ENCODE measurements at places on chromosomes 4 and X. TPM values are rescaled to one million over a fixed set of nuclear protein-coding genes. Genes with fewer than 3 reads are reported as not detected.

DNA sequence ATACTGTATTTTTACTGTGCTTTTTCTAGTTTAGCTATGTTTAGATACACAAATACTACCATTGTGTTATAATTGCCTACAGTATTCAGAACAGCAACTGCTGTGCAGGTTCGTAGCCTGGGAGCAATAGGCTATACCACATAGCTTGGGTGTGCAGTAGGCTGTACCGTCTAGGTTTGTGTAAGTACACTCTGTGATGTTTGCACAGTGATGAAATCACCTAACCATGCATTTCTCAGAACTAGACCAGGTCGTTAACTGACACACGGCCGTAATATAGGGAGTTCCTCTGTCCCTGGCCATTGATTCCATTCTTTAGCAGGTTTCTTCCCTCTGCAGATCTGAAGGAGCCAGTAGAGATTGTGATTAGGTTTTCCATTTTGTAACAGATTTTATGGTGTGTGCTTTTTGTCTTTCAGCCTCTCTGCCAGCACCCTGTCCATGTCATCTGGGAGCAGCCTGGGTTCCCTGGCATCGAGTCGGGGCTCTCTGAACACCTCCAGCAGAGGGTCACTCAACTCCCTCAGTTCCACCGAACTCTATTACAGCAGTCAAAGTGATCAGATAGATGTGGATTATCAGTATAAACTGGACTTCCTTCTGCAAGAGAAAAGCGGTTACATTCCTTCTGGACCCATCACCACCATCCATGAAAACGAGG, 59.5 kb downstream of the CLDN22 start:
- DNase-seq, result no peak

DNA sequence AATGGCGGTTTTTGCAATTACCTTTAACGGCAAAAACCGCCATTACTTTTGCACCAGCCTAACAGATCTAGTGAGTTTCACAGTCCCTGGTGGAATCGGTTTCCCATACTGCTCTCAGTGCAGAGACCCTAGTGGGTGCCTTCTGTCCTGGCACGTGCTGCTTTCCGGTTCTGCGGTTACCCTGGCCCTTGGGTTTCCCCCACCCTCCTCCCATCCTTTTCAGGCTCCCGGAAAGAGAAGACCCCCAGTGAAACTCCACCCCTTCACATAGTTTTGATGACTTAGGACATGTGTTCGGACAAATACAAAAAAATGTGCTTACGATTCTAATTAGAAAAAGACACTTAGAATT, 36.9 kb downstream of the NLGN3 start:
- DNase-seq, result no peak

Gene TRIM2
- 0.76 TPM for polyA plus RNA-seq

Gene SLC25A53
- polyA plus RNA-seq, result 9.6 TPM

Data from CD14-positive monocyte (primary cell).